ENCODE measurements at places on chromosomes 7 and 10.

GRCh38 chr7:137930581-137930980 is 71.3 kb downstream of the CREB3L2 start:
- peak; percentile 91 for DNase-seq

- DNase-seq: peak; percentile 36
Measured at GRCh38 chr7:1725199-1725690, 55.2 kb downstream of the ELFN1 start.

DNA sequence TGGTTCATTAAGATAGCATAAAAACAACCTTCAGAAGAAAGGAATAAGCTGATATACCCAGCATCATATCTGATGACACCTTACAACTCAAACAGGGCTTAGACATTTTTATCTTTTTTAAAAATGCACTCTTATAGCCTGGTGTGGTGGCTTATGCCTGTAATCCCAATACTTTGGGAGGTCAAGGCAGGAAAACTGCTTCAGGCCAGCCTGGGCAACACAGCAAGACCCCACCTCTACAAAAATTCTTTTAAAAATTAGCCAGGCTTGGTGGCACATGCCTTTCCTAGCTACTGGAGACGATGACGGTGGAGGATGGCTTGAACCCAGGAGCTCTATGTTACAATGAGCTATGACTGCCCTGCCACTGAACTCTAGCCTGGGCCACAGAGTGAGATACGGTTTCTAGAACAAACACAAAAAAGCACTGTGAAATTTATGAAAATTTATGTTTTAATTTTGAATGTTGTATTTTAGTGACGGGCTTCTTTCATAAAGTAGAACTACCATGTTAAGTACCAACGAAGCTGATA is 12.3 kb upstream of the KMT2E start:
- no peak for DNase-seq

DNA sequence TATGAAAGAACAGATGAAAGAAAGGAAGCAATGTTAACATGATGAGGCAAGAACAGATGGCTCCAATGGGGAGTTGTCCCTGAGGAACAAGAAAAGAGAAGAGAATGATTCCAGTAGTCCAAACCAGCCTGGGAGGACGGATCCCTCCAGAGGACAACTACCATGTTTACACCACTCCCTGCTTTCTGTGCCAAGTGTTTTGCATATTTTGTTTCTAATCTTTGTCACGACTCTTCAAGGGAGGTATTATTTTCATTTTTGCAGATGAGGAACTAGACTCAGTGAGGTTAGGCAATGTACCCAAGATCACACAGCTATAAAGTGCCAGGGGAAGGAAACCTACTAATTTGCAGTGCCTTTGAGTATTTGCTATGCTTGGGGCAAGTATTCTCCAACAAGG is 116.2 kb downstream of the PARP12 start:
- no peak for DNase-seq

DNA sequence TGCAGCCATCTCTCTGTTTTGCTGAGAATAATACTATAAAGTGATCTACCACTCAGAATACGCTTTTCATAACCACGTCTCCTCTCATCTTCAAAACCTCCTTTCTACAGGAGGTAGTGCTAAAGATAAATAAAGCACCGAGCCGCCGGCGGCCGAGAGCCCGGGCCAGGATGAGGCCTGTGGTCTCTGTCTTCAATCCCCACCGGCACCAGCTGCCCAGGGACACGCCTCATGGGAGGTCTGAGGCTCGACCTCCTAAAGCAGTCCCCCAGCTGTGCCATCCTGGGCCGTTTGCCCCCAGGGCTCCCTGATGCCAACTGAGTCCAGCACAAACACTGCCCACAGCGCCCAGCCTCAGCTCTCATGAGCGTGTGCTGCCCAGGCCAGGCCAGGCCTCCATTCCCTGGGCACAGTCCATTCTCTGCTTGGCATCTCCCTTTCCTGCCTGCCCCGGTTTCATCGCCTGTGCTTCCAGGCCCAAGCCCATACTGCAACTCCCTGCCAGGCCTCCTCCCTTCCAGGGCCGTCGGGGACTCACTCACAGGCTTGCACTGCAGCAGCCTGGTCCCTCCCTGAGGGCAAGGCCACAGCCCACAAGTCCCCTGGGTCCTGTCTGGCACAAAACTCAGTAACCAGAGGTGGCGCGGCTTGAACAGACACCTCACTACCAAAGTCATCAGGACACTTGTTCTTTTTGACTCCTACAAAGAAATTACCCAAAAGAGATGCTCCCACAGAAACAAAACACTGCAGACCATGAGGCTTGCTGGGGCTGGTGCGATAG is 2.5 kb downstream of the INTS1 start:
- no peak for DNase-seq

- peak; percentile 63 for DNase-seq
Measured at GRCh38 chr10:99370993-99371392, 41.8 kb downstream of the CNNM1 start.

Data from EH (cell line).